ENCODE measurements at places on chromosomes 5 and 9.

- DNase-seq: no peak
Measured at GRCh38 chr9:80375477-80375876, 803.7 kb downstream of the TLE4 start.

GRCh38 chr5:9619331-9620092 lies 10.6 kb downstream of the TAS2R1 start:
- DNase-seq: no peak

DNA sequence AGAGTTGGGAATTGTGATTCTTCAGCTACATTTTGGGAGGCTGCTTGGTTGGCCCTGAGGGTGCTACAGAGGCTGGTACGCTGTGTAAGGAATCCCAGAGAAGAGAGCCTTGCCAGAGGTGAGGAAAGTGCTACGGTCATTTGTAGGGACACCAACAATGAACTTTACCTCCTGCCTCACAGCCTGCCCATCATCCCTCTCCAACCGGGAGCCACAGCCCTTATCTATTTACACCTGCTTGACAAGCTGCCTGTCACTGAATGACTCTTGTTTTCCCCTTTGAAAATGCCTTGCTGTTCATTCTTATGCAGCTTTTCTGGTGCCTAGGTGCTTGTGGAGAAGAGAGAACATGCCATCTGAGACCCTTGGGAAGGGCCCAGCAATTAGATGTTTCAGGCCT lies 110.8 kb downstream of the PCSK1 start:
- DNase-seq: no peak

- no peak for DNase-seq
Measured at GRCh38 chr9:16652582-16652981, 217.9 kb downstream of the BNC2 start.

- DNase-seq: no peak
Measured at GRCh38 chr5:154366353-154366752, 79.4 kb upstream of the SAP30L start.

DNA sequence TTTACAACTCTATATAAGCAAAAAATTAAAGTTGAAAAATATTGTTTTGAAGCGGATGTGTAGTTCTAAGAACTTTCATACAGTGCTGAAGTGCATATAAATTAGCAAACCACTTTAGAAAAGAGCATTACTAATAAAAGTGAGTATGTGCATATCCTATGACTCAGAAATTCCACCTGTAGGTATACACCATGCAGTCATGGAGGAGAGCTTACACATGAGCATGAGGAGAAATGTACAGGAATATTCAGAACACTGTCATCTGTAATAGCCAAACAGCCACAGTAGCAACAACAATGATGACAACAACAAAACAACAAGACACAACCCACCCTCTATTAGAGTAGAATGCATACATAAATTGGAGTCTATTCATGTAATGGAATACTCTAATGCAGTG lies 138.2 kb upstream of the ARRDC3 start:
- no peak for DNase-seq

DNA sequence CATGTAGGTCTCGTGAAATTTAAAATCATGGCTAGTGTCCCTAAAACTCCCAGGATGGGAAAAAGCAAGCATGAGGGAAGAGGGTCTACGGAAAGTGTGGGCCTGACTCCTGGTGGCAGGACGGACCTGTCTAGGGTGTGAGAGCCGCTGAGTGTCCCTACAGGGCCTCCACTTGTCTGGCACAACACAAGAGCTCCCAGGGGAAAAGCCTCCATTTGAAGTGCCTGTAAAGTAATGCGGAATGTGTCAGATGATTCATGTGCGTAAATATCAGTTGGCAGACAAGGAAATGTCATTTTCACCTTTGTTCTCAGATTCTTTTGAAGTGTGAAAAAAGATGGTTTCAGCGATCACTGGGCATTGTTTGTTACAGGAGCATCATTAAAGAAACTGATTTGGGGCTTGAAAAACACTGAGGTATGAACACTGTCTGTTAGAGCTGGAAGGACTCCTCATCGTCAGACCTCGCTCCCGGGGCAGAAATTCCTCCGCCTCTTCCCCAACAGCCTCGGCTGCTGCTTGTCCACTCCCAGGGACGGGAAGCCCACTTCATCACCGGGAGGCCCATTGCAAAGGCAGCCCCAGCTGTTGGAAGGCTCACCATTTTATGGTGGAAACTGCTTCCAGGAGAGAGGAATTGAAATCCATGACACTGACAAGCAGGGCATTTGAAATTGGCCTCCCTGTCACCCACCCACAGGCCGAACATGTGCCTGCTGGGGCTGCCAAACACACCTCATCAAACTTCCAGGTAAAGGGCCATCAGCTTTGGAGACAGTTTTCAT lies 240.8 kb downstream of the FSTL4 start:
- DNase-seq: no peak

DNA sequence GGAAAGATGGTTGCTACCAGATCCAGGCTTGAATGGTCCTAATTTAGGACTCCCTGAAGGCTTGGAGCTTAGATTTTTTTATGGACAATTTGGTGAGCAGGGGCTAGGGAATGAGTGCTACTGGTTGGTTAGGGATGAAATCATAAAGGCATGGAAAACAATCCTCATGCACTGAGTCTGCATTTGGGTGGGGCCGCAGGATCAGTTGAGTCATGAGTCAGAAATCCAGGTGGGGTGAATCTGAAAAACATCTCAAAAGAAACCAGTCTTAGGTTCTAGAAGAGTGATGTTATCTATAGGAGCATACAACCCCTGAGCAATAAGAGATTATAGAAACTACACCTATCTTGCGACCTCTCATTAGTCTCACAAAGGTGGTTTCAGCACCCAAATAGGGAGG lies 300.0 kb downstream of the KIF4B start:
- no peak for DNase-seq

DNA sequence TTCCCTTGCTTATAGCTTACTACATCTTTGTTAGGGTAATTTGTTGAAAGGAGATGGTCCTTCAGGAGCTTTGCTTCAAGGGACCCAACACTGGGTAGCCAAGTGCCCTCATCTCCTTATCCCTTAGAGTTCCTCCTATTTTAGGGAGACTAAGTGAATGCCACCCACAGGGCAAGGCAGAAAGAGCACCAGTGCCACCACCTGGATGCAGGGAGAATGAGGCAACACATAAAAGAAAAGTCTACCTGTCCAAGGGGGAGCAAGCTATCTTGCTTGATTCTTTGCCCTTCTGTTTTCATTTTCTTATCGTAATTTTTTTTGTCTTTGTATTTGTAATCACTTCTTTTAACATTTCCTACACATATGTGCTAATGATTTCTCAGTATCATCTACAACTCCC lies 205.5 kb downstream of the NPR3 start:
- no peak for DNase-seq

- no peak for DNase-seq
Measured at GRCh38 chr9:86747711-86748110, 199.6 kb downstream of the GAS1 start.

GRCh38 chr9:90767523-90768100 lies 34.0 kb upstream of the SYK start:
- DNase-seq: no peak

- no peak for DNase-seq
Measured at GRCh38 chr9:9973062-9973461, 639.7 kb downstream of the PTPRD start.

DNA sequence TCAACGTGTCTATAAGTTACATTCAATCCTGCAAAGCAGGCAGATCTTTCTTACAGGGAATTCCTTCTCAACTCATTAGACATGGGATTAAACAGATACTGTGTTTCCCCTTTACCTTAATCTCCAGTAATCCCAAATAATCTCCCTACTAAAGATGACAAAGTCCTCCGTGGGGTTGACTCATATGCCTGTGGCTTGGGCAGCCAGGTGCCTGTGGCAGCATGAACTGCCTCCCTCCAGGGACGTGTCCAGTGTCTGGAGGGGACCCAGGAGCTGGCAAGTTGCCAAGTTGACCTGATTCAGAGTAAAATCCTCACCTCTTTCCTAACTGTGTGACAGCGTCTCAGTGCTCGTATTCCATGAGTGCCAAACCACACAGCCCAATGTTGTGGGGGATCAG lies 94.6 kb upstream of the PTCH1 start:
- DNase-seq: no peak

- DNase-seq: no peak
Measured at GRCh38 chr5:104265531-104266140, 703.0 kb upstream of the NUDT12 start.

GRCh38 chr5:6423327-6424109 lies 25.1 kb upstream of the UBE2QL1 start:
- no peak for DNase-seq

DNA sequence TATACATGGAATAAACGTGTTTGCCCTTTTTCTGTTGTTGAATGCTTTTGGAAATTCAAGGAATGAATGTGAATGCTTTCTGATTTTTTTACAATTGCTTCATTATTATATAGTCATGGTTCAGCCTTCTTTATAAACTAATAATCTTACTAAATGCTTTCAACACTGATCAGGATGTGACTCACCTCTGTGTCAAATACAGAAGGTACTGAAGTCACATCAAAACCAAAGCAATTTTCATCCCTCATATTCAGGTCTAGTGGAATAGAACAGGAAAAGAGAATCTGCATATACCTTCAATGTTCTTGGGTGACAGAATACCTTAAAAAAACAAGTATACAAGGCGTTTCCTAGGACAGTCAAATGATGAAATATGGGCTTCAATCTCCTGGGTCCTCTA lies 170.7 kb downstream of the PDE4D start:
- no peak for DNase-seq

DNA sequence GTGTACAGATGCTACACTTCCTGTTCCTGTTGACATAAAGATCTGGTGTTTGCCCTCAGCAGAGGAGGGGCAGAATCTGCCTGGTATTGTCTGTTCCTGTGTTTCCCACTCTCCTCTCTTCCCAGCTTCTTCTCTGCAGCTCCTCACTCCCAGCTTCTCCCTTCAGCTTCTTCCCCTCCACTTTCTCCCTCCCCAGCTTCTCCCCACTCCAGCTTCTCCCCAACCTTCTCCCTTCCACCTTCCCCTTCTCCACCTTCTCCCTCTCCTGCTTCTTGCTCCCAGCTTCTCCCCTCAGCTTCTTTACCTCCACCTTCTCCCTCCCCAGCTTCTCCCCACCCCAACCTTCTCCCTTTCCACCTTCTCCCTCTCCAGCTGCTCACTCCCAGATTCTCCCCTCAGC lies 148.9 kb upstream of the IRX2 start:
- no peak for DNase-seq

- DNase-seq: no peak
Measured at GRCh38 chr5:122126177-122126755, 3.1 kb upstream of the ZNF474 start.

DNA sequence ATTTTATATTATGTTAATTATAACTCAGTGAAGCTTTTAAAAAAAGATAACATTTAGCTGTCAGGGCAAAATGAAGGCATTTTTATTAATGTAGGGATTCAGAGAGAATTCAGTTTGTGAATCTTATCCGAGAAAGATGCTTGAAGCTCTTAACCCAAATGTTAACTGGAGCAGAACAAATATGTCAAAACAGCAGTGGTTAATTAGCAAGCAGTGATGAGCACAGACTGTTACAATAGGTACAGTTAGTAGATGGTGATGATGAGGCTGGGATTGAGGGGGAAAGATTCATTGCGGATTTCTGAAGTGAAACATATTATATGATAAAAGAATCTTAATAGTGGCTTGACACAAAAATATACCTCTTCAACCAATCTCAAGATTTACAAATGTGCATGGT lies 356.7 kb downstream of the DIRAS2 start:
- DNase-seq: no peak

DNA sequence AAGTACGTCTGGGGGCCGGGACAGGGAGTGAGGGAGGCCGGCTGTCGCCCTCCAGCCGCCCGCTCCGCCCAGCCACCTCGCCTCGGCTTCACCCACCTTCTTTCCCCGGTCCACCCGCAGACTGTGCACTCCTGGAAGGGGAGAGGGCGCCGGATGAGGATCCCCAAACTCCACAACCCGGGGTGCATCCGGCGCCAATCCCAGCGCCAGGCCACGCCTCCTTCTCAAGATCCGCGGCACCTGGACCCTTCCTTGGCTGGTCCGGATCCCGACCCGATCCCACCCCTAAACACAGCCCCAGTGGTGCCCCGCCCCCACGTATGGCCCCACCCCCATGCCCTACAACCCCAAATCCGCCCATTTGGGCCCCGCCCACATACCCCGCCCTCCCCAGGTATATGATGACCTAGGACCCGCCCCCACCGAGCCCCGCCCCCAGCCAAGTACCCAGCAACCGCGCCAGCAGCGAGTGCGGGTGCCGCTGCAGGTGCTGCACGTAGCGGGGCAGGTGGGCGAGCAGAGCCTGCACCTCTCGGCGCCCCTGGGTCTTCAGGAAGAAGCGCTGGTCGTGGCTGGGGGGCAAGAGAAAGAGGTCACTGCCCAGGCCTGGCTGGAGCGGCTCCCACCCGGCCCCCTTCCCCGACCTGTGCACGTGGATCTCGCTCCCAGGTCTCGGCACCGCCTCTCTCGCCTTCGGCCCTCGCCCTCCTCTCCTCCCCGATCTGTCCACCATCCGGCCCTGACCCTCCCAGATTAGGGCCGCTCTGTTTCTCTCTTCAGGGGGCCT lies 3.2 kb downstream of the PIP5KL1 start:
- DNase-seq: no peak

DNA sequence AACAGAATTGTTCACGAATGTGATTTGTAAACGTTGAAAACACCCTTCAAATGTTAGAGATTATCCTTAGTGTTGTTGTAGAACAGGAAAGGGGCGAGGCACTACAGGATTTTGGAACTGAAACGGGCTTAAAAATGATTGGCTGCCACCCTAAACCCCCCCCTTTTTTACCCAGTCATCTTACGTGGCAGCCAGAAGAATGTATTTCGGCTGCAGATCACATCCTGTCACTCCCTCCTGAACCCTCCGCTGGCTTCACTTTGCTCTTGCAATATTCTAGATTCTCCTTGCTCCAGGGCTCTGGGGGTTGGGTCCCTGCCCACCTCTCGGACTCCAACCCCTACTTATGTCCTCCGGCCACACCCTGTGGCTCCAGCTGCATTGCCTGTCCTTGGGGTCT lies 13.9 kb upstream of the UNC5A start:
- DNase-seq: no peak

GRCh38 chr5:9430306-9430705 lies 115.6 kb downstream of the SEMA5A start:
- no peak for DNase-seq

GRCh38 chr5:172881691-172882370 lies 47.8 kb downstream of the ERGIC1 start:
- DNase-seq: peak; percentile 7

GRCh38 chr5:126014676-126015075 lies 408.5 kb upstream of the GRAMD2B start:
- DNase-seq: no peak

GRCh38 chr5:175032741-175033151 lies 308.4 kb downstream of the MSX2 start:
- no peak for DNase-seq

DNA sequence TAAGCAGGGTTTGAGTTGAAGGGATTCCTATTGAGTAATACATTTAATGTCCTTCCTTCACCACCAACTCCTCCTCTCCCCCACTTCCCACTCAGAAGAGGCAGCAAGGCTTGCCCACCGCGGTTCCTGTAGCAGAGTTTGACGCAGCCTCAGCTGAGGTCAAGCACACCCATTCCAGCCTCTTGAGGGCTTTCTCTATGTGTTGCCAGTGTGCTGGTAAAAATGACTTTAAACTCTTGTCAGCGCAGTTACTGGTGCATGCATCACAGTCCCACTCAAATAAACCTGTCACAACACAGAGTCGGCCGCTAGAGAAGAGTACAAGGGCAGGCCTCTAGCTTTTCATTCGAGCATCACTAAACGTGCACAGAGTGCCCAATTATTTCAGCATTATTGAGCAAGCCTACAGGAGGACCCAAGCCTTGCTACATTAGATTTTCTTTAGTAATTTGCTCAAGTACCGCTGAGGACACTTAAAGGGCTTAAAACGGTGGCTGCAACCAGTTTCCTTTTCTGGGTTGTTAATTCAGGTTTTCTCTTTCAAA lies 79.6 kb downstream of the TLE4 start:
- DNase-seq: no peak

- DNase-seq: no peak
Measured at GRCh38 chr5:95441636-95442035, 50.5 kb downstream of the FAM81B start.
